ENCODE measurements at places on chromosomes 3 and 15. TPM values are rescaled to one million over a fixed set of nuclear protein-coding genes. Genes with fewer than 3 reads are reported as not detected.

DNA sequence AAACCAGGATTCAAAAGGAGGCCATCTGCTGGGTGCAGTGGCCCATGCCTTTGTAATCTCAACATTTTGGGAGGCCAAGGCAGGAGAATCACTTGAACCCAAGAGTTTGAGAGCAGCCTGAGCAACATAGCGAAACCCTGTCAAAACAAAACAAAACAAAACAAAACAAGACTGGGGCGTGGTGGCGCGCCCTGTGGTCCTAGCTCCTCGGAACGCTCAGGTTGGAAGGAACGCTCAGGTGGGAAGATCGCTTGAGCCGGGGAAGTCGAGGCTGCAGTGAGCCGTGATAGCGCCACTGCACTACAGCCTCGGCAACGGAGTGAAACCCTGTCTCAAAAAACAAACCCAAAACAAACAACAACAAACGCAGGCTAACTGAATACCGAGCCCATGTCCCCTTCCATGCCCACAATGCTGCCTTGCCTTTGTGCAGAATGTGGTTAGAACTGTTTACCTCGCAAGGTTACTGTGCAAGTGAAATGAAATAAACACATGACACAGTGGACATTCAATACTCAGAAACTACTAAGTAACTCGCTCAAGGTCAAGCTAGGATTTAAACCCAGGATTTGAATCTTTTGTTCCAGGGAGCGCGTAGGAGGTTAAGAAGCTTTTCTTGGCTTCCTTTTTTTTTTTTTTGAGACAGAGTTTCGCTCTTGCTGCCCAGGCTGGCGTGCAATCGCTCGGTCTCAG lies 766 bp upstream of the EMC4 start:
- peak overlapping the region; percentile 87 for H3K27ac ChIP-seq
- H3K27me3 ChIP-seq = no peaks in the 10 kb centered on the region
- H3K4me3 ChIP-seq = peak overlapping the region; percentile 74
- peaks cover 8% of the 10 kb centered on the region for H3K4me1 ChIP-seq
- H3K36me3 ChIP-seq = peaks cover 25% of the 10 kb centered on the region

GRCh38 chr3:11755276-11755675 lies 91.4 kb downstream of the TAMM41 start:
- H3K4me3 ChIP-seq = no peak overlapping the region
- H3K27ac ChIP-seq = no peak overlapping the region
- no peaks in the 10 kb centered on the region for H3K27me3 ChIP-seq
- no peaks in the 10 kb centered on the region for H3K36me3 ChIP-seq

Gene PPM1L
- 13.5 TPM for total RNA-seq

Gene ZNF502
- total RNA-seq = 4.1 TPM

Gene SEMA3B
- total RNA-seq = 120 TPM

- no peak overlapping the region for H3K27ac ChIP-seq
- no peaks in the 10 kb centered on the region for H3K4me1 ChIP-seq
- DNase-seq = no peak
These were observed 217.2 kb upstream of the UMPS start for GRCh38 chr3:124512881-124513609.

GRCh38 chr15:59691194-59691805 lies 2.2 kb upstream of the BNIP2 start:
- H3K4me1 ChIP-seq = peaks cover 20% of the 10 kb centered on the region
- H3K36me3 ChIP-seq = peaks cover 5% of the 10 kb centered on the region
- no peak overlapping the region for H3K4me3 ChIP-seq
- H3K27me3 ChIP-seq = no peaks in the 10 kb centered on the region

- no peaks in the 10 kb centered on the region for H3K27me3 ChIP-seq
- H3K4me1 ChIP-seq = no peaks in the 10 kb centered on the region
- H3K4me3 ChIP-seq = no peak overlapping the region
- H3K36me3 ChIP-seq = no peaks in the 10 kb centered on the region
- no peak for DNase-seq
These were observed 25.0 kb upstream of the THBS1 start for GRCh38 chr15:39555885-39556284.

Gene CTXN2
- not detected for total RNA-seq

- H3K27me3 ChIP-seq = no peaks in the 10 kb centered on the region
- no peak overlapping the region for H3K4me3 ChIP-seq
- no peak for DNase-seq
- no peaks in the 10 kb centered on the region for H3K4me1 ChIP-seq
These were observed 179.5 kb downstream of the WNT5A start for GRCh38 chr3:55307622-55308021.

DNA sequence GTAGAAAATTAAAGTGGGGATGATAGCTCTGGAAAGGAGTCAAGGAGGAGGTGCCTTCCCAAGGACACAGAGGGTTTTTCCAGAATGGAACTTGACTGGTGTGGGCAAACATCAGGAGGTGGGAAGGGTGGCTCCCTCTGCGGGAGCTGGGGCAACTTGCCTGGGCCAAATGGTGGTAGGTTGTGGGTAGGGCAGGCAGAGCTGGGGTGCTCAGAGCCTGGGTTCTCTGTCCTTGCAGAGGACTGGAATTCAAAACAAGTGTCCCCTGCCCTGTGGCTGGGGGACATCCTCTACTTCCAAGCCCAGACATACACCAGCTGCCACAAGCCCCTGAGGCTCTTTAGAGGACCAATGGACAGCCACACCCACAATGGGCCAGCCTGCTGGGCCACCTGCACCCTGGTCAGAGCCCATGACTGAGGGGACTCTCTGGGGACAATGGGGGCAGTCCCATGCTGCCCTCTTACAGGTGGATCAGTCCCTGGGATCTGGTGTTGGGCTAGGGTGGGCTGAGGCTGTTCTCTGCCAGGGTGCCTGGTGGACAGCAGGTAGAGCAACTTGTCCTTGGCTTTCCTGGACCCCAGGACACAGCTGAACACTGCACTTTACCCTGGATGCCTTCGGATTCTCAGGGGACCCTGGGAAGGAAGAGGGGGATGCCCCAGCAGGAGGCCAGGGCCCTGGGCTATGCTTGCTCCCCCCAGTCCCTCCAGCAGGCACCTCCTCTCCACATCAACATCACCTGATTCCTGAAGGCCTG lies 38.6 kb upstream of the CSPG4 start:
- DNase-seq = peak; percentile 60
- no peaks in the 10 kb centered on the region for H3K4me1 ChIP-seq
- H3K27ac ChIP-seq = no peak overlapping the region
- H3K36me3 ChIP-seq = no peaks in the 10 kb centered on the region

DNA sequence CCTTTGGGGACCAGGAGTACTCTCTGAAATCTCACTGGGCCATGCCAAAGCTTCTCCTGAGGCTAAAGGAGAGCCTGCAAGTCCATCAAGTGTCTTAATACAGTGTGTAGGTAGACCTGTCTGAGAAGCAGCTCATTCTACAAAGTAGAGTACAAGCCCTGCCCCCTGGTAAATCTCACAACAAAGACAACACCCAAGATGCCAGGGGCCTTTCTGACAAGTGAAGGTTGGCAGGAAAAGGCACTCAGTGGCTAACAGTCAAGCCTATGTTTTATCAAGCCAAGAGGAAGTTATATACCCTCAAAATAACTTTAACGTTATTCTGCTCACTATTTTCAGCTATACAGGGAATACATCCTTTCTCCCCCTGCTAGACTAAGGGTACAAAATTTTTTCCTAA lies 58.3 kb downstream of the NMNAT3 start:
- H3K4me3 ChIP-seq = no peak overlapping the region
- H3K36me3 ChIP-seq = no peaks in the 10 kb centered on the region
- no peaks in the 10 kb centered on the region for H3K27me3 ChIP-seq
- H3K27ac ChIP-seq = no peak overlapping the region

Gene RASGRP1
- 9.4 TPM for total RNA-seq

- H3K36me3 ChIP-seq = no peaks in the 10 kb centered on the region
- no peaks in the 10 kb centered on the region for H3K4me1 ChIP-seq
- H3K4me3 ChIP-seq = no peak overlapping the region
- no peak overlapping the region for H3K27ac ChIP-seq
- H3K27me3 ChIP-seq = no peaks in the 10 kb centered on the region
These were observed 37.7 kb upstream of the PLXNA1 start for GRCh38 chr3:126945171-126945721.

DNA sequence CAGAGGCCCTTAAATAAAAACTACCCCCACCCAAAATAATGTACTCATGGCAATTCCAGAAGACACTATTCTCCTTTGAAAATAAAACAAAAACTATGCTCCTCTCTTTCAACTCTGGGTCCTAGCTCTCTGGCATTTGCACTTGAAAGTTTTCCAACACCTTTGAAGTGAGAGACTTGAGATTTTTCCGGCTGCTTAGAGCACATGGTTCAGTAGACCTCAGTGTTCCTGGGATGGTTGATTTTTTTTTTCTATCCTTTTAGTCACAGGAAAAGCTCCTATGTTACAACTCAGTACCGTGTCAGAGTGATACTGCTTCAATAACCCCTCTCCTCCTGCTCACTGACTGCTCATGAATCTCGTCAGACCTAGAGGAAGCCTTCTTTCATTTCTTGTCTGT lies 118.3 kb upstream of the TUSC7 start:
- H3K4me1 ChIP-seq = no peaks in the 10 kb centered on the region
- no peak for DNase-seq
- H3K36me3 ChIP-seq = no peaks in the 10 kb centered on the region
- no peak overlapping the region for H3K27ac ChIP-seq

Gene SYNPR
- not detected for total RNA-seq

DNA sequence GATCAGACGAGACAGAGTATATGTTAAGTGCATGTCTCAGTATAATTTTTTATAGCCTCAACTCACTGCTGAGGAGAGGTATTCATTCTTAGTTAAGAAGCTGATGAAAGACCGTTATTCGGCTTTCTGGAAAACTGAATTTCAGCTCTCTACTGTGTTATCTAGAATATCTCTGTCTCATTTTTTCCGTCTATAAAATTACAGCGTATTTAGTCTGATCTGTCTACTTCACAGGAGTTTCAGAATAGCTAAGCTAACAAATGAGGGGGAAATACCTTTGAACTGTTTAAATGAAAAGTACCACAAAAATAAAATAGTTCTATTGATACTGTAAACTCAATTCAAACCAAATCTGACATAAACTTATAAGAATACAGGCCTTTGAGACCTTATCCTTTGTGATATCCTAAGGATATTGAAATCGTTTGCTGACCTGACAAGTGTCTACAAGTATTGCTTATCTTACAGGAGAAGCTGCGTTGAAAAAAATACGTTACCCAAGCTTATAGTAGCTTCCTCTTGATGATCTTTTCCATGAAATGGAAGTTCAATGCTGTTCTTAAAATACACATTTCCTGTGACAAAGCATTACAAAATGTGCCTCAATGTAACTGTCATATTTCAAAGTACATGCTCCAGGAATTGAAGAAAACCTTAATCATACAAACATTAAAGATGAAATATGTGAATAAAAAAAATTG lies 104.6 kb downstream of the IL1RAP start:
- H3K27ac ChIP-seq = peak overlapping the region; percentile 53
- H3K27me3 ChIP-seq = no peaks in the 10 kb centered on the region
- peaks cover 6% of the 10 kb centered on the region for H3K4me1 ChIP-seq
- DNase-seq = no peak

Gene SLC2A2
- total RNA-seq = not detected

GRCh38 chr3:135352213-135352612 lies 557.2 kb downstream of the EPHB1 start:
- H3K27ac ChIP-seq = no peak overlapping the region
- H3K4me3 ChIP-seq = no peak overlapping the region
- no peaks in the 10 kb centered on the region for H3K4me1 ChIP-seq
- DNase-seq = no peak

- H3K36me3 ChIP-seq = no peaks in the 10 kb centered on the region
- no peak for DNase-seq
- H3K4me3 ChIP-seq = no peak overlapping the region
- H3K27ac ChIP-seq = no peak overlapping the region
These were observed 84.6 kb downstream of the GREM1 start for GRCh38 chr15:32802286-32802936.

Gene TUSC7
- not detected for total RNA-seq

Gene SCN5A
- 0.58 TPM for total RNA-seq

GRCh38 chr3:154766765-154767503 lies 313.2 kb upstream of the MME start:
- H3K4me1 ChIP-seq = no peaks in the 10 kb centered on the region
- no peak overlapping the region for H3K27ac ChIP-seq
- H3K36me3 ChIP-seq = no peaks in the 10 kb centered on the region
- H3K4me3 ChIP-seq = no peak overlapping the region
- H3K27me3 ChIP-seq = no peaks in the 10 kb centered on the region
- no peak for DNase-seq

Gene SHC4
- 0.32 TPM for total RNA-seq

GRCh38 chr3:194328053-194328657 lies 23.0 kb downstream of the CPN2 start:
- peaks cover 6% of the 10 kb centered on the region for H3K4me1 ChIP-seq
- no peak overlapping the region for H3K27ac ChIP-seq
- peaks cover 9% of the 10 kb centered on the region for H3K27me3 ChIP-seq
- DNase-seq = no peak

DNA sequence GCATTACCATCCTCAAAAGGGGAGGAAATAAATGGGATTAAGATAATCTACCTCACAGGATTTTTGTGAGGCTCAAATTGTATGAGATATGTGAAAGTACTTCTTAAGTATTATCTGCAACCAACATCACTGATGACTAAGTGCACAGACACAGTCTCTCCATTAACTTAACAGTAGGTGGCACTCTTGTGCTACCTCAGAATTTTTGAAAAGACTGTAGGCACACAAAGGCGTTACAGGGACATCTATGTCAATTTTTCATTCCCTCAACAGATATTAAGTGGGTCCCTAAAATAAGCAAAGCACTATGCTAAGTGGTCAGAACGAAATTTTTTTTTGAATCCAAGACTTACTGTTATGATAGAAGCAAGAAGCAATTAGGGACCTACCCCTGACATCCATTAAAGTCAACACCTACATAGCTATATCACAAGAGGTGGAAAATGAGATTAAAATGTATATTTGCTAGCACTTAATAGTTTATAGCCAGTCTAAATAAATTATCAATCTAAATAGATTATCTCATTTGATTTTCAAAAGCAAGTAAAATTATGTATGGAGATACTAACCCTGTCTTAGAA lies 52.9 kb downstream of the RYK start:
- DNase-seq = no peak
- H3K4me3 ChIP-seq = no peak overlapping the region
- no peaks in the 10 kb centered on the region for H3K27me3 ChIP-seq
- no peaks in the 10 kb centered on the region for H3K4me1 ChIP-seq
- H3K36me3 ChIP-seq = peaks cover 47% of the 10 kb centered on the region

Gene SCN11A
- 0.14 TPM for total RNA-seq
